ENCODE measurements at places on chromosomes 13 and 19.

DNA sequence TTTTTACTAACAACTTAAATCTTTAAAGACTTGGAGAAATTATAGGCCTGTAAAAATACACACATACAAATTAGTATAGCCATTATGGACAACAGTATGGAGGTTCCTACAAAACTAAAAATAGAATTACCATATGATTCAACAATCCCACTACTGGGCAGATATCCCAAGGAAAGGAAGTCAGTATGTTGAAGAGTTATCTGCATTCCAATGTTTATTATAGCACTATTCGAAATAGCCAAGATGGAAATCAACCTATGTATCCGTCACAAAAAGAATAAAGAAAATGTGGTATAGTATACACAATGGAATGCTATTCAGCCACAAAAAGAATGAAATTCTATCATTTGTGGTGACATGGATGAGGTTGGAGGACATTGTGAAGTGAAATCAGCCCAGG lies 37.2 kb downstream of the SLITRK1 start:
- DNase-seq = no peak

GRCh38 chr19:35223862-35224505 lies 4.6 kb downstream of the FAM187B start:
- no peak for DNase-seq

GRCh38 chr19:53552001-53552721 lies 14.2 kb downstream of the ZNF331 start:
- no peak for DNase-seq

GRCh38 chr13:77898097-77898496 lies 20.5 kb downstream of the EDNRB start:
- DNase-seq = no peak

GRCh38 chr19:19544257-19544953 lies 6.3 kb downstream of the CILP2 start:
- DNase-seq = no peak

- DNase-seq = no peak
Measured at GRCh38 chr13:51440381-51440780, 12.5 kb downstream of the INTS6 start.

DNA sequence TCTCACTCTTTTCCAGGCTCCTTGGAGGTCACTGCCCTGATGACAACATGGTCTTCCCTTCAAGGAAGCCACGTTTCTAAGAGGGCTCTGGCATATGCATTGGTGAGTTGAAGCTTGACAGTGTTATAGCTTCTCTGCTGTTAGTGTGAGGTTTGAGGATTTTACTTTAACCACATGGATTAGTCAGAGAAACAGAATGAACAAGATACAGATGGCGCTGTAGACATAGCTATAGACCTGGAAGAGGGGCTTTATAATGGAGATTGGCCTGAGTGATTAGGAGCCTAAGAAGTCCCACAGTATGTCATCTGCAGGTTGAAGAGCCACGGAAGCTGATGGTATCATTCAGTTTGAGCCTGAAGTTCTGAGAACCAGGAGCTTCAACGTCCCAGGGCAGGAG lies 18.4 kb upstream of the URI1 start:
- DNase-seq = no peak

GRCh38 chr13:51158880-51159518 lies 47.9 kb upstream of the C13orf42 start:
- no peak for DNase-seq

GRCh38 chr19:27765912-27766725 lies 1446.8 kb downstream of the UQCRFS1 start:
- DNase-seq = no peak

DNA sequence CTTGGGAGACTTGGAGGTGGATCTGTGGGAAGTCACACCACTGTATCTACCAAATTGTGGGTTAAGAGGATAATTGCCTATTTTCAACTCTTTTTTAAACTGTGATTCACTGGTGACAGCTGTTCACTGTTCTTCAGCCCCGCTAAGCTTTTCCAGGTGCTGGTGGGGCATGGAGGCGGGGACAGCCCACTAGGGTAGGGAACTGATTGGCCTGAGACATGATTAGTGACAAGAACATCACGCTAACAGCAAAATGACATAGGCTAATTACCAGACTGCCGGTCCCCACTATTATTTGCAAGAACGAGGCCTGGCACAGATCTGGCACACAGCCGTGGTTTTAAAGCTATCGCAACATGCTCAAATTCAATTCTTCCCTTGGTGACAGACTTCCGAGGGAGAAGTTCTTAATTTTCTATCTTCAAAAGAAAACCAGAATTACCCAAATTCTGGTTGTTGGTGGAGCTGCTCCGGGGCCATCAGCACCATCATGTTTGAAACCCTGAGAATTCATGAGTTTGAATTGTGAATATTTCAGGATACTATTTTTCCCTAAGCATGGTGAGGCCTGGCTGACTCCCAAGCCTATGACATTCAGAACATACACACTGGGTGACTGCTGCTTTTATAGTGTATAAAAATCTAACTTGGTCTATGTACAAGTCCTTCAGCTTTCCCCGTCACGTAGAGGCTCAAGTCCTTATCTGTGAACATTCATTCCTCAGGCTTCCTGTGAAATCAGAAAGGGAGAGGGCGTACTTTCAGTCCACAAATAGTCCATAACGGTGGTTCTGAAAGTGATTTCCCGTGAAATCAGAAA lies 17.9 kb downstream of the DOCK9 start:
- no peak for DNase-seq

DNA sequence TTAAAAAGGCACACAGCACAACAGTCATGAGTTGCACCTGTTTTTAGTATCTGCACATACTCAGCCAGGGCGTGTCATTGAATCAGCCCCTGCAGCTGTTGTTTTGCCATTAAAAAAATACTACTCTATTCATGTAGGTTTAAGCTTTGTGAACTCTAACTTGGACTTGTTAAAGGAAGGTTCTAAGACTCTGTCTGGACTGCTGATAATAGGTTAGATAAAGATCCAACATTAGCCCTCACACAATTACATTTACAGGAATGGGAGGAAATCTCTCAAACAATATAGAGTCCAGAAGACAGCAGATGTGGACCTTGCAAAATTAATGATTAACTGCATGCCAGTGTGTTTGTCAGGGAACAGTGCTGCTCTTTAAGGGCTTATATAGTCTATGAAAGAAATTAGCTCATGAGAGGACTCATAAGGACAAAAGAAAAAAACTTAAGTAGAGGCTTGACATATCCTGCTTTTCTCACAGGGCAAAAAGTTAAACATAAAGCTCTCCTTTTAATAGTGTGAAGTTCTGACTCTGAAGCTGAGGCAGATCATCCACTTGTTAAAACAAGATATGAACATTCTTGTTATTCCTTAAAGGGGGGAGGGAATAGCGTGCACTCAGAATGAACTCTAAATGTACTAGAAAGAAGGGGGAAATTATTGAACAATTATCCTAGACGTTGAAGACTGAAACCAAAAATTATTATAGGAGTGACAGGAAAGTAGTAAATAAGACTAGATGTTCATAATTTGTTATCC lies 243.6 kb downstream of the NDFIP2 start:
- no peak for DNase-seq

GRCh38 chr13:35549481-35549880 lies 73.0 kb upstream of the MAB21L1 start:
- no peak for DNase-seq

GRCh38 chr13:87444135-87444534 lies 227.0 kb upstream of the SLITRK5 start:
- DNase-seq = no peak

GRCh38 chr13:45243077-45243476 lies 42.2 kb upstream of the KCTD4 start:
- no peak for DNase-seq

- no peak for DNase-seq
Measured at GRCh38 chr13:111533900-111534683, 213.7 kb downstream of the TEX29 start.

DNA sequence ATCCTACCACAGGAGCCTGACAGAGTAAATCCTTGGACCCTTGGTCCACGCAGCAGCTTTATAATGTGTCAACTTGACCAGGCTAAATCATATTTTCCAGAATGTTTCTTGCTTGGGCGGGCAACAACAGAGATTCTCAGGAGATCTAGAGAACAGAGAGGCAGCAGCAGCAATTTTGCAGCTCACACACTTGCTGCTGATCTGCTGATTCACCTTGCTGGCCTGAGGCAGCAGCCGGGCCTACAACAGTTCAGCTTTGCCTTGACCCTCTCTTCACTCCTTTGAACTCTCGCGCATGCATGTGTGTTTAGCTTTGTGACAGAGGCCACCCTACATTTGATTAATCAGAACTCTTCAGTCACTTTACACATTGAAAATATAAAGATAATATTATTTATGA lies 159.3 kb downstream of the UGGT2 start:
- DNase-seq = no peak

DNA sequence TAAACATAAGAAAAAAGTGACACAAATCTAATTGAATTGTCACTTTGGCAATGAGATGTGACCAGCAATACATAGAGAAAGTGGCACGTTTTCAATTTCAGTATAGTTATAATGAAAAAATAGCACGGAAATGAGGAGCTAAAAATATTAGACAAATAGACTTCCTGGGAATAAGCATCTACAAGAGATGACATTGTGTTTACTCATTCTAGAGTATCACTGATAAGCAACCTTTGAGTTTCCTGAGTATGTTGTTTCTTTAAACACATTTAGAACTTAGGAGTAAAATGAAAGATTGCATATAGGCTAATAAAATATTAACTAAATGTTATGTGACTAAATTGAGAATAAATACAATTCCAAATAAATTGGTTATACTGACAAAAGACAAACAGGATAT lies 207.1 kb upstream of the SLITRK6 start:
- DNase-seq = no peak

DNA sequence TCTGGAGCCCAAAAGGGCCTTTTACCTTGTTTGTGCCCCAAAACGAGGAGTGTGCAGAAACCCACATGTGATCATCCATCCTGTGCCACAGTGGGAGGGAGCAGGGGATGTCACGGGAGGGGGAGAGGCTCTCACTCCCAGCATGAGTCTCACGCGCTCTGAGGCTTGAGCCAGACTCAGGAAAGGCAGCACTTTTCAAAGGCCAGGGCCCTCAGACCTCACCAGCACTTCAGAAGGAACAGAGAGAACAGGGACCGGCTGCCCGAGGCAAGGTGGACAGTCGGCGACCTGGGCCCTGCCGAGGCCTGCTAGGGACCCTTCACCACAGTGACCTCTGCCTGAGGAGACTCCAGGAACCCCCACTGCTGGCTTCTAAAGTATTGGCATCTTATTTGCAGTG lies 71.7 kb upstream of the WASF3 start:
- DNase-seq = no peak

GRCh38 chr13:63024458-63024857 lies 1608.8 kb upstream of the PCDH20 start:
- no peak for DNase-seq

GRCh38 chr13:45238945-45239795 lies 38.3 kb upstream of the KCTD4 start:
- DNase-seq = no peak

- DNase-seq = no peak
Measured at GRCh38 chr19:19211499-19212420, at the start of gene NCAN. TSS of gene NCAN (plus strand) at chr19:19211958. CDS start at chr19:19216954, 4,996 bp downstream.

GRCh38 chr19:58229255-58229639 lies 533 bp downstream of the ZNF544 start:
- DNase-seq = no peak

DNA sequence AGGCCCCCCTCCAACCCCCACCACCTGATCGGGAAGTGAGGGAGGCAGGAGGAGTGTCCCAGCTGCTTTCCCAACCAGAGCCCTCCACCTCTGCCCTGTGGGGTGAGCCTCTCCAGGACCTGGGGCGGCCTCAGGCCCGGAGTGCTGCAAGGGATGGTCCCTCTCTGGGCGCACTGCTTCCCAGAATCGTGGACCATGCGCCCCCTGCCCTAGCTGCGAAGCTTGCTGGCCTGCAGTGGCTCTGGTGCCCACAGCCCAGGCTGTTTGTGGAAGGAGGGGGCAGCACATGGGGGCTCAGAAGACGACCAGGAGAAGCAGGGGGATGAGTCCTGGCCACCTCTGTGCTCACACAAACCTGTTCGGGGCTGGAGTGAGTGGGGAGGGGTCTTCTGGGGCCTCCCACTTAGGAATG lies 33.6 kb downstream of the CEBPG start:
- no peak for DNase-seq

DNA sequence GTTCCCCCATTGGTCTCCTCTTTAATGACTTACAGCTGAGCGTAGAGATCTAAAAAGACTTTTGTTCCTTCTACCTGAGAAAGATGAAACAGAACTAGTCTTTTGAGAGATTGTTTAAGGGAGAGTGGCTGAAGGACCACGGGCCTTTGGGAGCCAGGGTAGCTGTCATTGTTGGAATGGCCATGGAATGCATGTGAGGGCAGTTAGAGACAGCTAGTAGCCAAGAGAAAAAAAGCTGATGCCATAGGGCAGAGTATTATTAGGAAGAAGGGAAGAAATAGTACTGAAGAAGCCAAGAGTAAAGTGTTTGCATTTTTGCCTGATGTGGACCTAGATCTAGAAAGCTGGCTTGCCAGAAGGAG lies 5.6 kb downstream of the ZNF507 start:
- no peak for DNase-seq

GRCh38 chr19:28130066-28130511 lies 1082.9 kb downstream of the UQCRFS1 start:
- no peak for DNase-seq

- DNase-seq = no peak
Measured at GRCh38 chr19:29785955-29786589, 25.7 kb upstream of the CCNE1 start.

DNA sequence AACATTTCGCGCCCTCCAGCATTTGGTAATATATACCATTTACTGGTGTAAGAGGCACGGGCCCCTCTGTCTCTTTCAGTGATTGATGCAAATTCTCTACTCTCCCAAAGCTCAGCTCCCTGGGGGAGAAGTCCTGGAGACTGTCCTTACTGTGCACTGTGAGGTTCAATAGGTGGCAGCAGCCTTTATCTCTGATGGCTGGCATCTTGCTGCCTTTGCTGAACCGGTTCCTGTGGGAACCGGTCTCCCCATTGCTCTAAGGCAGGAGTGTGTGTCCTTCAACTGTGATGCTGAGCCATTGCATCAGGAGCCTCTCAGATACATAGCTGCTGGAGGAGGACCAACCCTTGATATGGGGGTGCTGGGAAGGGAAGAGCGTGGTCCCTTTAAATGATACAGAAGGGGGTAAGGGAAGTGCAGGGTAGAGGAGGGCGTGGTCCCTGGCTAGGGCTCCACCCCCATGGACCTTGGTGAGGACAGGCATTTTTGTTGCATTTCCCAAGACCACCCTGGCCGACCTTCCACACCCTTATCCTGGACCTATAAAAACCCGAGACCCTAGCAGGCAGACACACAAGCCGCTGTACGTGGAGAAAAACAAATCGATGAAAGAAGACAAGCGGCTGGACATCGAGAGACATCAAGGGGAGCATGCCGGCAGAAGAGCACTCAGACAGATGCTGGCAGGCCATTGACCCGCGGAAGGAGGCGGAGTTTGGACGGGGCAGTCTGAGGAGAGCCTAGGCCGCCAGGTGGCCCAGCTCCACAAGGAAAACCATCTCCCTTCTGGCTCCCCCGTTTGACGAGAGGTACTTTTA lies 41.1 kb upstream of the GTF3A start:
- DNase-seq = no peak

Data from stimulated activated CD4-positive, alpha-beta T cell treated with anti-CD3 and anti-CD28 coated beads, Interleukin-1b, Interleukin-23, amount 100 ng/mL, for 4 hours (primary cell).